Right atrium auricular region (tissue), 2 donors: ENCODE measurements at places on chromosomes 3 and 15. TPM values are rescaled to one million over a fixed set of nuclear protein-coding genes. Genes with fewer than 3 reads are reported as not detected.
A peak's percentile ranks its signal among the peaks of the same experiment; 100 is the strongest.

The HSPBAP1 gene
- total RNA-seq, result 4.0 TPM

The GNAT1 gene
- total RNA-seq, result not detected

The ECE2 gene
- total RNA-seq, result 1.6 TPM

The CCDC174 gene
- 9.4 TPM for total RNA-seq

GRCh38 chr3:156795890-156796481, 30.2 kb upstream of the LEKR1 start:
- no peak for DNase-seq

DNA sequence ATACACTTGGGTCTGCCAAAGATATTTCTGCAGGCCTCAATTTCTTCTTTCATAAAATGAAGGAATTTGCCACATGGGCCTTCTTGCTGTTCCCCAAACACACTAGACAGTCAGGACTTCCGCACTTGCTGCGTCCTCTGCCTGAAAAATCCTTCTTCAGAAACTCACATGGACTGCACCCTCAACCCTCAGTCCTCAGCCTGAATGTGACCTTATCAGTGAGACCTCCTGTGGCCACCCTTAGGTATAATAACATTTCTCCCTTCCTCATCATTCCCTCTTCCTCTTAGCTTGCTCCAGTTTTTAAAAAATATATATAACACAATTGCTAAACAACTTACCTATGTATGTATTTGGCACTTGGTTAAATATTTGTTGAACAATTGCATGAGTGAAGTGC, 257.5 kb downstream of the MFSD1 start:
- no peak for DNase-seq

DNA sequence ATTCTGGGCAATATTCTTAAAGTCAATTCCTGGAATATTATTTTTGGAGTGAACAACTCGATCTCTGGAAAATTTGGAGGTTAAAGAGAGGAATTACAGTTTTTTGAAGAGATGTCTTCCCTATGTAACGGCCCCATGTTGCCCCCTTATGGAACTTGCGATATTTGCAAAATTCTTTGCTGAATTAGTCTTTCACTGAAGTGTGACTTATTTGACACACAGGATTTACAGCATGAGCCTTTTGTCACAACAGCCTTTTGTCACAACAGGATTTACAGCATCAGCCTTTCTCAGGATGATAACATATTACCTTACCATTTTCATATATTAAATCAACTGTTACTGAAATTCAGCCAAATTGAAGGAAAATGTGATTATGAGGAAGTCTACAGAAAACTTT, 37.8 kb upstream of the SPTSSB start:
- DNase-seq, result no peak

GRCh38 chr15:98076021-98076816, 115.7 kb downstream of the ARRDC4 start:
- no peak for DNase-seq

DNA sequence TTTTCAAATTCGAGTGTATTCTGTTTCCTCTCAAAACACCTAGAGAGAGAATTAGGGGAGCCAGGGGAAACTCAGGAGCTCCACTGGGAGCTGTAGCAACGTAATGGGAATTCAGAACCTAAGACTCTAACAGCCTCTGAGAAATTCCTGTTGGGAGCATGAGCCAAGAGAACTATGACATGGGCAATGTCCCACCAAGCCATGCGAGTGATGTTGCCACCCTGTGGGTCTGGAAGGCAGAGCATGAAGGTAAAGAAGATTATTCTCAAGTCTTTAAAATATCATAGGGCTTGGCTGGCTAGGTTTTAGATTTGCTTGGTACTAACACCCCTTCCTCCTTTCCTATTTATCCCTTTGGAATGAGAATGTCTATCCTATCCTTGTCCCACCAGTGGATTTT, 392.6 kb upstream of the ADAMTS9 start:
- no peak for DNase-seq

DNA sequence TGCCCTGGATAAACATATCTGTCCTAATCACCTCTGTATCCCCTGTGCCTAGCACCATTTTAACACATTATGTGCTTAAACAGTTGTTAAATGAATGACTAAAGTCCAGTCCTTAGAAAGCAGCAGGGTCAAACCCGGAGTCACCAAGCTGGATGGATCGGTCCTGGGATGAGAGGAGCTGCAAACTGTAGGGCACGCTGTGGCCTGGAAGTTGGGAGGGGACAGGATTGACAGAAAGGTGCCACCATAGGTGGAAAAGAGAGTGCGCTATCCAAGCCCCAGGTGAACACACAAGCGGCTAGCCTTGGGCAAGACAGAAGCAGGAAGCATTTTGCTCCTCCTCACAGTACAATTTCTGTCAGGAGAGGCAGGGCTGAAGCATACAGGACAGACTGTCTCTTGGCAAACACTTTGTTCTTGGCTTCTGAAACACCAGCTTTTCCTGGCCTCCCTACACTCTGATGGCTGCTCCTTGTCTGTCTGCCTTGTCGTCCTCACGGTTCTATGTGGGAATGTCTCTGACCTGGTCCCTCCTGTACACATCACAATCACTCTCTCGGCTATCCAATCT, 48.4 kb upstream of the KY start:
- peak; percentile 23 for DNase-seq
